ENCODE measurements at places on chromosomes 4 and X. TPM values are rescaled to one million over a fixed set of nuclear protein-coding genes. Genes with fewer than 3 reads are reported as not detected.

DNA sequence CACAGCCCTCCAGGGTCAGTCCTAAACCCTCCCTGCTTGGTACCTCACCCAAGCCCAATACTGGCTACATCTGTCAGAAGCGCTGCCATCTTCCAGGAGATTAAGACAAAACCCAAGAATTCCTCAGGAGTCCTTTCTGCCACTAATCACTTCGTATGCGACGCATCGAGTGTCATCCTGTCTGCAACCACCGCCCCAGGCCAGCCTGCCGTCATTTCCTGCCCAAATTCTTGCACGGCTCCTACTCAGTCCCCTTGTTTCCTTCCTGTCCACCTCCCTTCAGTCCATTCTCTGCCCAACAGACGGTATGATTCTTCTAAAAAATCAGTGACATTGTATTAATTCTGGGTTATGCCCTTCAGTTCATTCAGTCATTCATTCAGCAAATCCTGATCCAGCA, 113.6 kb downstream of the NFKB1 start:
- DNase-seq: no peak

- DNase-seq: no peak
Observed at GRCh38 chr4:1354983-1355275, 7.9 kb downstream of the UVSSA start.

DNA sequence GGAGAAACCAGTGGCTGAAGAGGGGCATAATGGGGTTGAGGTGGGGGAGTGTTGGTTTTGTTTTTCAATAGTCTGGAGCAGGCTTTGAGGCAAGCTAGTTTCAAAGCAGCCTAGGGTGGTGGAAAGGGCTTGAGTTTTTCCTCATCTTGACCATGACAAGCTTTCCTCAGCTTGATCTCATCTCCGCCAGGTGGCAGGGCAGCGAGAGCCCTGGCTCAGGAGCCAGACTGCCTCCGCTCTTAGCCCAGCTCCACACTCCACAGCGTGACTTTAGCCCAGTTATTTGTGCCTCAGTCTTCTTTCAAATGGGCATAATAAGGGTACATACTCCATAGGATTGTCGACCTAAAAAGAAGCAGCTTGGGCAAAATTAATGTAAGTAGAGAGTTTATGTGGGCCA, 29.9 kb upstream of the SOWAHD start:
- DNase-seq: no peak

DNA sequence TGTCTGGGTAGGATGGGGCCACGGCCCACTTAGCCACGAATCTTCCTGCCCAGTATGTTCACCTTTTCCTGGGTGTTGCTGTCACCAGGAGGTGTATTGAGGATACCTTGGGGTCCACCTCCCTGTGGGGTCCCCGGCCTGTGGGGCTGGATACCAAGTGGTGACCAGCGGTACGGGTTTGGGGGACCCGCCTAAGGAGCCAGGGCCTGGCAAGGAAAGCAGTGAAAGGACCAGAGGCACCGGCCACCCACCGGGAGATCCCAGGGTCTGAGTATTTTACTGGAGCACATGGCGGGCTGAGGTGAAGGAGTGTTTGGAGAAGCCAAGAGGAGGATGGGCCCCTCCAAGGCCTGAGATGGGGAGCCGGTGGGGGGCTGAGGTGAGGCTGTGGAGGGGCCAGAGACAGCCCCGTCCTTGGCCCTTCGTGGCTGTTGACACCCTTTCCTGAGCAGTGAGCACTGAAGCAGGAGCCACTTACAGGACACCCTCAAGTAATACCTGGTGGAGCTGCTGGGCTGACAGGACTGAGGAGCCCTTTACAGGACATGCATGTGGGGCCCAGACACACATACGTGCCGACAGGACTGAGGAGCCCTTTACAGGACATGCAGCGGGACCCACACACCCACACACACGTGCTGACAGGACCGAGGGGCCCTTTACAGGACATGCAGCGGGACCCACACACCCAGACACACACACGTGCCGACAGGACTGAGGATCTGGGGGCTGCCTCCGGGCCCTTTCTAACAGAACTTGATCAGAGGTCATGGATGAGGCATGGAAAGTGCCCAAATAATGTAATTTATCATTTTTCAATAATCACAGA, 38.4 kb downstream of the TMEM271 start:
- no peak for DNase-seq

GRCh38 chrX:128142745-128143144, 90.5 kb upstream of the ACTRT1 start:
- DNase-seq: no peak

DNA sequence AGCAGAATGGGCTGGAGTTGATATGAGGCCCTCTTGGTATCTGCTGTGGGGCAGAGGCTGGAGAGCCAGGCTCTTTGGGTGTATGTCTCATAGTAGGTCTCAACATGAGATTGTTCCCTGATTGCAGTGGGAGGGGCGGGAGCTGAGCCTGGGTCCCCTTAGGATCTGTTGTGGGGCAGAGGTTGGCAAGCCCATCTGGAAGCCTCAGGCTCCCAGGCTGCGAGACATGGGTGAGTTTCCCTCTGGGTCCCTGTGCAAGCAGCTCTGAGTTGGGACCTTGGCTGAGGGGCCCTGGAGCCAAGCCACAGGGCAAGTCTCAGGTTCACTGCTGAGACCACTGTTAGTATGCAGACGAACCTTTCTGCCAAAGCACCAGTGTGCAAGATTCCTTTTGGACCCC, 201.9 kb downstream of the ARHGAP10 start:
- DNase-seq: no peak

GRCh38 chrX:68901519-68901918, 72.7 kb downstream of the EFNB1 start:
- DNase-seq: no peak

DNA sequence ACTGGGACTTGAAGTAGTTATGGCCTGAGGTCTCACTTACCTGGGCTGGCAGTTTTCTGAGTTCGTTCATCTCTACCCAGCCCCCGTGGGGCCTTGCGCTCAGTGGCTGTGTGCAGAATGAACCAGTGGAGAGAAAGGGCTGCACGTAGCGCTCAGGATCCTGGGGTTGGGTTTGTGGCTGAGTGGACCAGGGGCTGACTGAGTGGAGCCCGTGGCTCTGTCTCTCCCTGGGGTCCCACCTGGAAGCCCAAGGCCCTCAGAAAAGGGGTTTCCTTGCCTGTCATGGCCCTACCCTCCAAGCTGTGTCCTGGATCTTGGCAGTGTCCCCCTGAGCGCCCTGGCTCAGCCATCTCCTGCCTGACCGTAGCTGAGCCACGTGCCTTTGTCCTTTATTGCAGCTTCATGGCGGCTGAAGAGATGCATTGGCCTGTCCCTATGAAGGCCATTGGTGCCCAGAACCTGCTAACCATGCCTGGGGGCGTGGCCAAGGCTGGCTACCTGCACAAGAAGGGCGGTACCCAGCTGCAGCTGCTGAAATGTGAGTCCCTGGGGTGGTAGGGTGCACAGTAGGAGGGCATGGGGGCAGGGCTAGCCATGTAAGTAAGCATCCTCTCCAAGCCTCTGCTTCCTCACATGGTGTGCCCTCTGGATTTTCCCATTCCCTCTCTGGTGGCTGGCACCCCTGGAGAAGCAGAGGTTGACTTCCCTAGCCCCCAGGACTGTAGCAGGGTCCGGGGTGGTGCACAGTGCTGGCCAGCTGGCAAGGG, 23.2 kb upstream of the ADD1 start:
- no peak for DNase-seq

BTC gene
- total RNA-seq: 0.61 TPM

TMSB15B gene
- 20.1 TPM for total RNA-seq

STK32B gene
- total RNA-seq: 5.3 TPM

All from Caki2 (cell line).